ENCODE measurements at places on chromosomes 2 and 18.
A peak's percentile ranks its signal among the peaks of the same experiment; 100 is the strongest.

DNA sequence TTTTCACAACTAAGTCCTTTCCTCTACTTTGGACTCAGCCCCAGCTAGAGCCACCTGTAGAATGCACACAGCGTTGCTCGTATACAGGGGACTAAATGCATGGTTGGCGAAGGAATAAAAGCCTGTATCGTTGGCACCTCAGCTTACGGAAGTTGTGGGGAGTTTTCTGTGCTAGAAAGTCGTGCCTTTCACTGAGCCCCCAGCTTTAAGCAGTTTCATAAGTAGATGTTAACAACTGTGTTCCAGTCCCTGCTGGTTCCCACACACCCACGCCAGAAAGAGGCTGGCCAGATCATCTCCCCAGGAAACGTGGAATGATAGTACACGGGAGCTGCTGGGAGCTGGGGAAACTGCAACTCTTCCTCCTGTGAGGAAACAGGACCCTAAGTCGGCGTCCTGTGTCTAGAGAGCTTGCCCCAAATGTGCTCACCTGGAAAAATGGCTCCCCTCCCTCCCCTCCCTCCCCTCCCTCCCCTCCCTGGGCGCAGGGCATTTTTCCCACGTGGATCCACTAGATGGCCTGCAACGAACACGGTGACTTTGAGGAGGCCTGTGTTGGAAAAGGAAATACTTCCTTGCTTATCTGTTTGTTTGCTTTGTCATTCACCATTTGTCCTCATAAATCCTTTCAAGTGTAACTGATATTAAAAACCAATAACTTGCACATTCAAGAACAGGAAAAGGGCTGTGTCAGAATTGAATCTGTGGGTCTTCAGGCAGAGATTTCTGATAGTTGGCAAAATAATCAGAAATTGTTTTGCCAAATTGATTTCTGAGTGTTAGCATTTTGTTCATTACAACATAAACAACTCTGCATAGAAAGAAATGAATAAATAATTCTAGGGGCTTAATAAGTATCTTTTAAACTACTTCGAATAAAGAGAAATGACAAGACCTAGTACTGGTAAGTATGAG, 43.9 kb upstream of the RFX8 start:
- no peaks in the 10 kb centered on the region for H3K27me3 ChIP-seq
- DNase-seq: no peak
- peaks cover 28% of the 10 kb centered on the region for H3K4me1 ChIP-seq
- no peaks in the 10 kb centered on the region for H3K36me3 ChIP-seq

DNA sequence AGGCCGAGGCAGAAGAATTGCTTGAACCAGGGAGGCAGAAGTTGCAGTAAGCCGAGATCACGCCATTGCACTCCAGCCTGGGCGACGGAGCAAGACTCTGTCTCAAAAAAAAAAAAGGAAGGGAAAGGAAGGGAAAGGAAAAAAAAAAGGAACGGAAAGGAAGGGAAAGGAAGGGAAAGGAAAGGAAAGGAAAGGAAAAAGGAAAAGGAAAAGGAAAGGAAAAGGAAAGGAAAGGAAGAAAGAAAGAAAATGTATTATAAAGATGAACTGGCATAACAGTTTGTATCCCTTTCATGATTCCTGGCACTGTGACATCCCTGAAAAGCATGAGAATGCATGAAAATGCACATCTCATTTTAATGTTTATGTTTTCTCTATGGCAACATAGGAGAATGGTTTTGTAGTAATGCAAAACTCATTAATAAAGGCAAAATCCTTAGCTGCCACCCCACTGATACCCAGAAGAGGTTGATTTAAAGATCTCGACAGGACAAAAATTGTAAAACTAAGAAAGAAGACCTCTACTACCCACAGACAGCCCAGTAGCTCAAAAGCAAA, 11.5 kb upstream of the MREG start:
- no peak overlapping the region for H3K4me3 ChIP-seq
- no peaks in the 10 kb centered on the region for H3K4me1 ChIP-seq
- H3K36me3 ChIP-seq: no peaks in the 10 kb centered on the region
- DNase-seq: no peak

DNA sequence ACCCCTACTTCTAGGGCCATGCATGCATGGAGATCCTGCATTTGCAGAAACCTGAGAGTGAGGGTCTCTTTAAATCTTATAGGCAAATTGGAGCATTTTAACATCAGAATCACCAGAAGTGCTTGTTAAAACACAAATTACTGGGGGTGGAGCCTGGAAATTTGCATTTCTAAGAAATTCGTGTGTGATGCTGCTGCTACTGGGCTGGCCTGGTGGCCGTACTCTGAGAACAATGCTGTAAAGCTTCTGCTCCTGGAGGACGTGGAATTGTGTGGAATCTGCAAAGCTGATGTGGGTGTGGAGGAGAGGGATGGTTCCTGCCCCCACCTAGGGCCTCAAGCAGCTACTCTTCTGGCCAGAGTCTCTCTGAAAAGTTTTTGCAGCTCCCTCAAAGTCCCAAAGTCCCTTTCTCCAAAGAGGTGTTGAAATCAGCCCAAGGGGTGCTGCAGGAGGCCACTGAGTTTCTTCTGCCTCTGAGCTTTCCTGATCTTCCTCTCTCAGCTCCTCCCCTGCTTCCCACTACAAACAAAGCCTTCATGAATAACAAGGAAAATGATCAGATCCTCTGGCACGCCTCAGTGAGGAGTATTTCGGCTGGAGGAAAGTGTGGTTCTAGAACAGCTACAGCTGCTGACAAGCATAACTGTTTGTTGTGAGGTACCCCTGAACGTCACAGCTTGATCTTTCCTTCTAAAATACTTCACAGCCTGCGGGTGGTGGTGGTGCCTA, 508.3 kb downstream of the CNTNAP5 start:
- no peak for DNase-seq
- H3K4me3 ChIP-seq: no peak overlapping the region
- H3K36me3 ChIP-seq: no peaks in the 10 kb centered on the region
- peaks cover 14% of the 10 kb centered on the region for H3K27me3 ChIP-seq

- H3K27ac ChIP-seq: peak overlapping the region; percentile 33
- peaks cover 59% of the 10 kb centered on the region for H3K4me1 ChIP-seq
- H3K36me3 ChIP-seq: no peaks in the 10 kb centered on the region
These were observed 115.1 kb upstream of the NOSTRIN start for GRCh38 chr2:168687314-168687713.

DNA sequence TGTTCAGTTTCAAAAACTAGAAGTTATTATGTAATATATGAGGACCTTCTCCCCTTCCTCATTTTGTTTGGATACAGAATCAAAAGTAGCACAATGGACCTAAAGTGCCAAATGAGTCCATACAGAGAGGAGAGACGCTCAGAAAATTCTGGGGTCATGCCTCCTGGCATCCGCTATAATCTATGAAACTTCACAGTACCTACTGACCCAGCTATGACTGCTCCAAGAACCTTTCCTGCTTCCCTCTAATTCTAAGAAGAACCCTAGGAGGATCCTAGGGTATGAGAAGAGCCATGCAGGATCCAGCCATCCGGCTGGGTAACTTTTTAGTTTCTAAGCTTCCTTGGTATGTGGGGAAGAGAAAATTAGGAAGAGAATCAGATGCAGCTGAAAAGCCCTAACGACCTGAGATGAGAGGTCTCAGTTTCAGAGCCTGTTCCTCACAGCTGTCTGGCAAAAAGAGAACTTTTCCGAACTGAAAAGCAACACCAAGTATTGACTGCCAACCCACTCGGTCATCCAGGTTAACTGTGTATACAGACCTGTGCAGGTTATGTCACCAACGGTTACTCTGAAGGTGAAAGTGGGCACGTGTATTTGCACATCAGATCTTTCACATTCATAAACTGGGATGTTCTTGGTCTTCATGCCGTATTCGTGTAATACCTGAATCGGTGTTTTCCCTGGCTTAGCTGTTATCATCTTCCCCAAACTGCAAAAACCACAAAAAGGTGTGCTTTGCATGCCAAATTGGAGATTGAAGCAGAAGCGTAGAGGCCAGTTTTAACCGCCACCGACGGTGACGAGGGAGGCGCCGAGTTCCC, 1.1 kb downstream of the PRKRA start:
- H3K4me3 ChIP-seq: peak overlapping the region; percentile 83
- peaks cover 35% of the 10 kb centered on the region for H3K4me1 ChIP-seq
- no peaks in the 10 kb centered on the region for H3K27me3 ChIP-seq
- no peak for DNase-seq
- H3K27ac ChIP-seq: peak overlapping the region; percentile 95

- no peaks in the 10 kb centered on the region for H3K36me3 ChIP-seq
- H3K4me1 ChIP-seq: peaks cover 2% of the 10 kb centered on the region
- H3K27me3 ChIP-seq: no peaks in the 10 kb centered on the region
- no peak overlapping the region for H3K27ac ChIP-seq
- no peak for DNase-seq
- H3K4me3 ChIP-seq: no peak overlapping the region
These were observed 96.3 kb downstream of the UBE2E3 start for GRCh38 chr2:181076658-181077057.

DNA sequence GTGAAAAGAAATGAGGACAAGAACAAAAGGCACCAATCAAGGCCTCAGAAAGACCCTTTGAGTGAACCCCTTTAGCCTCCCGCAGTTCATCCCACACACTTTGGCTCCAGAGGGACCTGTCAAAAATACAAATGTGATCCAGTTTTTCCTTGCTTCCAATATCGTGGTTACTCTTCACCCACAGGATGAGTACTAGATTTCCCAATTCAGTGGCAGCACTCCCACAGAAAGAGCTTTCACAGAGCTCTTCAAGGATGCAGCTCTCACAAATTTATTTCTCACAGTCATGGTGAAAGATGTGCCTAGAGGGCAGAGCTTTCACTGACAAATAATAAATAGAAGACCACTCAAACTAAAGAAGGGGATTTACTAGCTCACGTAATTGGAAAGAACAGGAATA, 3.0 kb upstream of the GFPT1 start:
- no peaks in the 10 kb centered on the region for H3K27me3 ChIP-seq
- peaks cover 21% of the 10 kb centered on the region for H3K4me1 ChIP-seq
- no peak overlapping the region for H3K27ac ChIP-seq
- DNase-seq: no peak

GRCh38 chr2:222547083-222547482, 108.8 kb downstream of the FARSB start:
- H3K27ac ChIP-seq: no peak overlapping the region
- no peaks in the 10 kb centered on the region for H3K36me3 ChIP-seq
- DNase-seq: no peak
- H3K4me3 ChIP-seq: no peak overlapping the region

DNA sequence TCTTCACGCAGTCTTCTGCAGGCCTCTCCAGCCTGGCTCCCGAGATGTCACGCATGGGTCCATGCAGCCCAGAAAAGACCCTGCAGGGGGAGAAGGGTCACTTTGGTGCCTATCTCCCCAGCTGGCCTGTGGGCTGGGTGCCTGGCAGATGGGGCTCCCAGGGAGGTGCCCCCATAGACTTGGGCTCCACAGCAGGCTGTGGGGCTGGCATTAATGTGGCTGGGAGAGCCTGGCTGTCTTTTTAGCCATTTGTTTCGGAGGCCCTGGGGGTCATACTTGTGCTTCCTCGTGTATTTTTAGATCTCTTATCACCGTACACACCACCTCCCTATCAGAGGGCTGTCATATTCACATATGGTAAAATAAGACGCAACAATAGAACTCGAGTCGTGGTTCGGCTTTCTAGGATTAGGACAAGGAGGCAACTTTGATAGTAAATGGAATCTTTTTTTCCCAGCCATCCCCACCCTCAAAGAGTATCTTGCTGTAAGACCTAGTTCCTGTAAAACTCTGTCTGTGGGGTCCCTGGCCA, 74.5 kb downstream of the LRRFIP1 start:
- DNase-seq: no peak
- no peak overlapping the region for H3K4me3 ChIP-seq
- peaks cover 72% of the 10 kb centered on the region for H3K4me1 ChIP-seq
- peak overlapping the region; percentile 81 for H3K27ac ChIP-seq
- H3K27me3 ChIP-seq: no peaks in the 10 kb centered on the region

GRCh38 chr18:78207942-78208341, 771.7 kb upstream of the SALL3 start:
- H3K4me3 ChIP-seq: no peak overlapping the region
- H3K27me3 ChIP-seq: peaks cover 18% of the 10 kb centered on the region
- no peak overlapping the region for H3K27ac ChIP-seq
- no peaks in the 10 kb centered on the region for H3K4me1 ChIP-seq

DNA sequence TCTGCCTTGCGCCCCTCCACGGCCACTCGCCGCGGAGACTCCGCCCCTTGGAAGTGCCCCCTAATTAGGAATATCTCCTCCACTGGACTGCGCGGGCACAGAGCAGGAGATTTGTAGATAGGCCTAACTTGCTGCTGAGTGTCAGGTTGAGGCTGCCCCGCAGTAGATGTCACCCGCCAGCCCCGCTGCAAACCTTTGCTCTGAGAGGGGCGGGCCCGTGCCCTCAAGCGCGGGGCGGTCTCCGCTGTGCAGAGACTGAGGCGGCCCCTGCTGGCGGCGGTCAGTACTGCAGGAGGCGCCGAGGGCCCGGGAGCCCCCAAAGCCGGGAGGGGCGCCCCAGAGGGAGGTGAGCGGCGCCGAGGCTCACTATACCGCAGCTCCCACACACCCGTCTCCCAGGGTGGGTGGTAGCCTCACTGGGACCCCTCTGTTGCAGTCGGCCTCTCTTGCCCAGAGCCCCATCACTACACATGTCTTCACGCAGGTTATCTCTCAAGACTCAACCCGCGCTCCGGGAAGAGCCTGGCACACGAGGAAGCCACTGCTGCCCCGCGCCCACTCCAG, 2.9 kb upstream of the NEURL3 start:
- peaks cover 28% of the 10 kb centered on the region for H3K4me1 ChIP-seq
- H3K4me3 ChIP-seq: peak overlapping the region; percentile 59
- DNase-seq: peak; percentile 89
- no peaks in the 10 kb centered on the region for H3K36me3 ChIP-seq

DNA sequence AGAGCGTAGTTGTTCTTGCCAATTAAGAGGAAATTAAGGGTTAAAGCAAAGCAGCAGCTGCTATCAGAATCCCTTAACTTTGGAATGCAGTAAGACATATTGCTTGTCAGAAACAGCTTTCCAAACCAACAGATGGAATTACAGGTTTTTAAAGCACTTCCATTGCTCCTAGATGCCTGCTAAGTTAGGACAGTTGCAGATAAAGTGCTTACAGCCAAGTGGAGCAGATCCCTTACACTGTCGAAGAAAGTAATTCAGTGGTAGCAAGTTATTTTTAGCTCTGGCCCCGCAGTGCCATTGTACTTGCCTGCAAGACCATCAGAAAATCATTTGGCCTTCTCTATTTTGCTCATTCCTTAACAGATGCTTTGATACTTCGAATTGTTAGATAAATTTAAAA, 5.4 kb downstream of the PDK1 start:
- H3K36me3 ChIP-seq: peaks cover 19% of the 10 kb centered on the region
- H3K27ac ChIP-seq: peak overlapping the region; percentile 1
- no peak overlapping the region for H3K4me3 ChIP-seq
- no peak for DNase-seq
- peaks cover 56% of the 10 kb centered on the region for H3K4me1 ChIP-seq
